ENCODE measurements at places on chromosomes 2 and 18.

- DNase-seq = no peak
Measured at GRCh38 chr2:105546628-105546974, 147.8 kb upstream of the FHL2 start.

DNA sequence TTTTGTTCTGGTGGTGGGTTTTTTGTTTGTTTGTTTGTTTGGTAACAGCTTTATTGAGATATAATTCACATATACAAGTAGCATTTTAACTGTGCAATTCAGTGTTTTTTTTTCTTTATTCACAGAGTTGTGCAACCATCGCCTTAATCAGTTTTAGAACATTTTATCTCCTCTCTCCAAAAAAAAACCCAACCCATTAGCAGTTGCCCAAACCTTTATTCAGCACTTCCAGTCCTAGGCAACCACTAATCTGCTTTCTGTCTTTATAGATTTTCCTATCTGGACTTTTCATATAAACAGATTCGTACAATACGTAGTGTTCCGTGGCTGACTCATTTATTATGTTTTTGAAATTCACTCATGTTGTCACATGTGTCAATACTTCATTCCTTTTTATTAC, 38.7 kb downstream of the CCDC138 start:
- no peak for DNase-seq

DNA sequence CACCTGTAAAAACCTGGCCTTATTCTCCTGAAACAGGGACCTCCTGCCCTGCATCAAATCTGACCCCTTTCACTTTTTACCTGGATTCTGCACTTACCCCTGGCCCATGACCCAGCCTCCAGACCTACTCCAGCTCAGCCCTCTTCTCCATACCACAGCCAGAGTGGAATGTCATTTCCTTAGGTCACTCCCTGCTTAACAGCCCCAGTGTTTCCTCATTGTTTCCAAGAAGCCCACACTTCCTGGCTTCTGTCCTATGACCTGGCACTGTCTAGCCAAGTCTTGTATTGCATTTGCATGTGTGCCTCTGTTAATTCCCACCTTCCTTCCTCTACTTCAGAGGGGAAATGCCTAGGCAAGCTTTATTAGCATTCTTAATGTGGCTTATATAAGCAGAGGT, 51.4 kb upstream of the TRIB2 start:
- DNase-seq = no peak

GRCh38 chr2:165467921-165468320, 1.6 kb upstream of the CSRNP3 start:
- no peak for DNase-seq

DNA sequence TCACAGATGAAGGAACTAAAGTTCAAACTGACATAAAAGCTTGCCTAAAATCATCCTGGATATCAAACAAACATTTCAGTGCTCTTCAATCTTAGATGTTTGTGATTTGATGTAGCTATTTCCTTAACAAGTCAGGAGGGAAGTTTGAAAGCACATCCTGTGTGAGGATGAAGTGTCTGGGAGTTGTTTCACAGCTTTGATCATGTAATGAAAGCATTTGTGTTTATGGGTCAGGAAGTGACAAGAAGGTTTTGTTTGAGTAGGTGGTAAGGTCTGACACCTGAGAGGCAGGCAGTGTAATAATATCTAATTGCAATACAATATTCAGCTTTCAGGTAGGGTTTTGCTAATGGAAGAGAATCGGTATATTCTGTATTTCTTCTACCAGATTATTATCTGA, 26.0 kb upstream of the CSRNP3 start:
- DNase-seq = no peak

DNA sequence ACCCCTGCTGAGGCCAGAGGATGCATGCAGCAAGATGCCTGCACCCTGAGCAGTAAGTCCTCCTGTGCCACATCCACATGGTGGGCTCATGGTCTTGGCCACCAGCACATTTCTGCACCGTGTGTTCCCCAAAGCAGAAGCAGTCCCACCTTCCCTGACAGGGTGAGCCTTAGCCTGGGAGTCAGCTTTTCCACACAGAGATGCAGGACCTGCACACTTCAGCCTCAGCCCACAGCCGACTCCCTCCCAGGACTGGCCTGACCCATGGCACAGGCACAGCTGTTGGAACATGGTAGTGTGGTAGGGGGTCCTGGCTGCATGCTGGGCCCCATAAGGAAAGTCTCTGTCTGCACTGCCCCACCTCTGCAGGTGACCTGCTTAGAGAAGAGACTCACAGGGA, 5.0 kb downstream of the SNED1 start:
- no peak for DNase-seq

- DNase-seq = no peak
Measured at GRCh38 chr2:105803773-105804172, 59.1 kb downstream of the NCK2 start.

DNA sequence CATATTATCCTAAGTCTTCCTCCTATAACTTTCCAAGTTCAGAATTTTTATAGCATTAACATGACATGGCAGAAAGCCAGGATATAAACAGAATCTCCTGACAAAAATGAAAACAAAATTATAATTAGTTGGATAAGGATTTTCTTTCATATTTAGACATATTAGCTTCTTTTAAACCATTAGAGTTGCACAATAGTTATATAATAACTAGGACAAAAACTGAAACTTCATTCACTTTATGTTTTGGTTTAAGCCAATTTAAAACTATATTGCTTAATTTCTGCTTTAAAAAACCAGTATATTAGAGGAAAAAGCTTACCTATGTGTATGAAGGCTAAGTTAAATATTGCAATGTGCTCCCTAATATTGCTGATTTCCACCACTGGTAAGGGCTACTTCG, 254.8 kb downstream of the GPD2 start:
- no peak for DNase-seq

DNA sequence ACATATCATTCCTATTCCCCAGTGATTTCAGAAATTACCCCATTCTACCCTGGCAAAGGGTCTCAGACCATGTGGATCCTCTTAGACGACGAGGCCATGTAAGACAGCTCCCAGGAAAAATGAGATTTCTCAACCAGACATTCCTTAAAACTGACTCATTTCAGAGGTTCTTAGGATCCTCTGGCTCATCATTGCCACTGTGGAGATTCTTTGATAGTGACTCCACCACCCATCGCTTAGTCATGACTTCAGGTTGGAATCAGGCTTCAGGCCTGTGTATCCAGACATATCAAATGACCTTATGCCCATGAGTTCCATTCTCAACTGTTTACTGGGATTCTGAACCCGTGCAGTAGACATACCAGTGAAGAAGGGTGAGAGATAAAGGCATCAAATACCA, 245.6 kb upstream of the TCF4 start:
- no peak for DNase-seq

DNA sequence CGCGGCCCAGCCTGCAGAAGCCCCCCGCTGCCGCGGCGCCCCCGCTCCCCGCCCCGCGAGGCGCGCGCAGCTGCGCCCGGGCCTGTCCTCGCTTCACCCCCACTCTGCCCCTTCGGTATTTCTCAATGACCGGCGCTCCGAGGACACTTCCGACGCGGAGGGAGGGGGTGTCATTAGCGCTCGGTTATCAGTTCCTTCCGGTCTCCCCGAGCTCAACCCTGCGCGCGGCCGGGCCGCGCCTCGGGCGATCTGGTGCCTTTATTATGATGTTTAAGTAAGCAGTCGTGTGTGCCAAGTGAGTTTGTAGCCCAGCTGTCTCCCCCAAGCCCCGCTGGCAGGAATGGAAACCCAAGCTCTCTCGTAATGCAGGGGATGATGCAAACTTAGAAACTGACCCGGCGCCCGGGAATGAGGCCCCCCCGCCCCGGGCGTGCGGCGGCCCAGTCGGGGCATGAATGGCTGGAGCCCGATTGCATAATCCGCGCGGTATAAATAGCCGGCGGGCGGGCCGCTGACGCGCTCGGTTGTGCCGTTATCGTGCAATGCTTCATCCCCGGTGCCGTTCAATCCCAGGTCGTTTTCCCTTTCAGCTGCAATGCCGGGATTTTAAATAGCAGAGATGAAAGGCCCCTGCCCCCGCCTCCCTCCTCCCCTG, 3.9 kb upstream of the SPRED2 start:
- no peak for DNase-seq

- DNase-seq = no peak
Measured at GRCh38 chr2:151771599-151772358, 37.5 kb upstream of the NEB start.

DNA sequence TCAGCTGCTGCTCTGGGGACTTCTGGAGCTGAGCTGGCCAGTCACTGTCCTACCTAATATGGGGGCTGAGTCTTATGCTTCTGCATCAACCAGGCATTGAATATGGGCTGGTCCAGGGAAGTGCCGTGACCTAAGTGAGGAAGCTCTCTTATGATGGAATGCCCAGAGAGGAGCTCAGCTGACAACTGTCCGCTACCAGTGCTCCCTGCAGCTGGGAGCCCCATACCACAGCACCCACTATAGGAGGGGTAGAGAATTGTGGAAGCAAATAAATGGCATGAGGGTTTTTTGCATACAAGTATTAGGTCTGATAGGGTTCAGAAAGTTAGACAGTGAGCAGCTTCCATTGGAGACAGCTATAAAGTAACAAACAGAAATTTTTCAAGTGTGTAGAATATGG, 4.5 kb downstream of the TIMM21 start:
- no peak for DNase-seq

DNA sequence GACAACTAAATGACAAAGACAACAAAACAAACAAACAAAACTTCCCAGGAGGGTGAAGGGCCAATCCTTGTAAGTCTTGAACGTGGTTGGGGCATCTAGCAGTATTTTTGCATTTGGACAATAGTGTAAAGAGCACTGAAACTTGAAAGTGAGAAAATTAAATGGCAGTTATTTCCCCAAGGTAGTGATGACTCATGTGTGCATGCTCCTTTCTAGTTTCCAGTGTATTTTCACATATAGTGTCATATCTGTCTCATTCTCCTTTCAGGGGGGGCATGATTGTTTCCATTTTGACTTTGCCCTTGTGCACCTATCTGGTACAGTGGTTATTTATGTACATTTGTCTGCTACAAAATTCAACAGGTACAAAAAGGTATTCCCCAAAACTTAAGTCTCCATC, 39.5 kb downstream of the CERS6 start:
- no peak for DNase-seq

GRCh38 chr2:30417253-30417652, 29.8 kb upstream of the LCLAT1 start:
- no peak for DNase-seq

DNA sequence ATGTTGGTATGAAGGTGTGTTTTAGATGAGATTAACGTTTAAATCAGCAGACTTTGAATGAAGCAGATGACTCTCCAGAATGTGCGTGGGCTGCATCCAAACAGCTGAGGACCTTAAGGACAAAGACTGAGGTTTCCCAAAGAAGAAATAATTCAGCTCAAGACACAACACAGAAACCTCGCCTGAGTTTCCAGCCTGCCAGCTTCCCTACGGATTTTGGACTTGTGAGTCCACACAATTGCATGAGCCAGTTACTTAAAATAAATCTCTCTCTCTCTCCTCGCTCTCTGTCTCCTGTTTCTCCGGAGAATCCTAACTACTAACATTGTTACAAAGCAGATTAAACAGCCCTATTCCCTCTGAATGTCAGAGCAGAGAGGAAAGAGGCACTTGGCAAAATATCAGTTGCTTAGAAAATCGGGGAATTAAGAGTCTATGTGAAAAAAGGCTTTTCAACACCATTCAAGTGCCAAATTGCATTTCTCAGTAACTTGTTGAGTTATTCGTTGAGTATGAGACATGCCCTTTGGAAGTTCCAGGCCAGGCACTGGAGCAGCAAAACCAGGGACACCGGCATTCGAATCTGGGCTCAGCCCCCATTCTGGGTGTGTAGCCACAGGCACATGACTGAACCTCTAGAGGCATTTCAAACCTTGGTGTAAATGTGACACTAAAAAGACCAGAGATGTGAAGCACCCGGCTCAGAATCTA, 174.6 kb upstream of the PID1 start:
- no peak for DNase-seq

DNA sequence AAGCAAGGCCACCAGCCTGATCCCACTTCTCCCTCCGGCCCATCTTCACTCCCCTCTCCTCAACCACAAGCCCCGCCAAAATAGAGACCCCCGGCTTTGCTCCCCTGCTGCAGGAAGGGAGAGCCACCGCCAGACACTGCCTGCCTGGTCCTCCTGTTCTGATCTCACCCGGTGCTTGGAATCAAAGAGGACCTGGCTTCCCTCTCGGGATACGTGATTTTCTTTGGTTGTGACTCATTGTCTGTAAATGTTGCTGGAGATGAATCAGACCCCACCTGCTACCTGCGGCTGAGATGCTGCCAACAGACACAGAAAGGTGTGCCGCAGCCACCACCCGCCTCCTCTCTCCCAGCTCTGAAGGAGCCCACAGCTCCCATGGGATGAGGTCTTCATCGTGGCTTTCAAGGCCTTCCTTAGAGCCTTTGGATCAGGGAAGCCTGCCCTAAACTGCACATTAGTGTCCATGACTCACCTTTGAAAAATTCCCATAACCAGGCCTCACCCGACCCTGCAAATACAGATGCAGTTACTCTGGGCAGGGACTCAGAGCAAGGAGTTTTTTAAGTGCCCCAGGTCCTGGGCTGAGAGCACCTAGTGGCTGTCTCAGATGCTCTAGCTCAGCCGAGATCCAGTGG, 79.4 kb upstream of the ZNF532 start:
- DNase-seq = no peak

- no peak for DNase-seq
Measured at GRCh38 chr2:60634438-60634837, 81.0 kb upstream of the BCL11A start.

GRCh38 chr18:57819671-57820460, 16.8 kb upstream of the ATP8B1 start:
- DNase-seq = no peak

DNA sequence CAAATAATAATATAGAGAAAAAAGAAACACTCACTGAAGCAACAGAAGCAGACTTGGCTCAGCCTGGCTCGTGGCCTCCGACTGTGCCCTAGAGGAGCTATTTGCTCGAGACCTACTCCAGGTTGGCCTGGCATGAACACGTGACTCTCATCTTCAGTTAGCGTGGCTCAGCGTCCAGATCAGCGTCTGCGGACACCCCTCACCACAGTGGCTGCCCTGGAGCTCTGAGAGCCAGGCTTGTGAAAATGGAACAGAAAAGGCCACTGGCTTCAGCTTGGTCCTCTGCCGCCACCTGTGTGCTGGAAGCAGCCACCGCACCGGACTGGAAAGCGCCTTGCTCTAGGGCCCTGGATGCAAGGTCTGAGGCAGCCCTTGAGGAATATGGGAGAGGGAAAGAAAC, 1184.0 kb upstream of the GYPC start:
- no peak for DNase-seq

DNA sequence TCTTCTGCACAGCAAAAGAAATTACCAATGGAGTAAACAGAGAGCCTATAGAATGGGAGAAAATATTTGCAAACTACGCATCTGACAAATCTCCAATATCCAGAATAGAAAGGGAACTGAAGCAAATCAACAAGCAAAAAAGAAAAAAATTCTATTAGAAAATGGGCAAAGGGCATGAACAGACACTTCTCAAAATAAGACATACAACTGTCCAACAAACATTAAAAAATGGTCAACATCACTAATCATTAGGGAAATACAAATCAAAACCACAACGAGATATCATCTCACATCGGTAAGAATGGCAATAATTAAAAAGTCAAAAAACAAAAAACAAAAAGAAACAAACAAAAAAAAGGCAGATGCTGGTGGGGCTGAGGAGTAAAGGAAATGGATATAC, 356.4 kb downstream of the ADCYAP1 start:
- no peak for DNase-seq

- no peak for DNase-seq
Measured at GRCh38 chr2:239482778-239483712, 82.2 kb upstream of the HDAC4 start.

- no peak for DNase-seq
Measured at GRCh38 chr2:121289271-121289670, 4.3 kb upstream of the TFCP2L1 start.
